Osteoblast (primary cell): ENCODE measurements at places on chromosomes 7 and 10. TPM values are rescaled to one million over a fixed set of nuclear protein-coding genes. Genes with fewer than 3 reads are reported as not detected.

DNA sequence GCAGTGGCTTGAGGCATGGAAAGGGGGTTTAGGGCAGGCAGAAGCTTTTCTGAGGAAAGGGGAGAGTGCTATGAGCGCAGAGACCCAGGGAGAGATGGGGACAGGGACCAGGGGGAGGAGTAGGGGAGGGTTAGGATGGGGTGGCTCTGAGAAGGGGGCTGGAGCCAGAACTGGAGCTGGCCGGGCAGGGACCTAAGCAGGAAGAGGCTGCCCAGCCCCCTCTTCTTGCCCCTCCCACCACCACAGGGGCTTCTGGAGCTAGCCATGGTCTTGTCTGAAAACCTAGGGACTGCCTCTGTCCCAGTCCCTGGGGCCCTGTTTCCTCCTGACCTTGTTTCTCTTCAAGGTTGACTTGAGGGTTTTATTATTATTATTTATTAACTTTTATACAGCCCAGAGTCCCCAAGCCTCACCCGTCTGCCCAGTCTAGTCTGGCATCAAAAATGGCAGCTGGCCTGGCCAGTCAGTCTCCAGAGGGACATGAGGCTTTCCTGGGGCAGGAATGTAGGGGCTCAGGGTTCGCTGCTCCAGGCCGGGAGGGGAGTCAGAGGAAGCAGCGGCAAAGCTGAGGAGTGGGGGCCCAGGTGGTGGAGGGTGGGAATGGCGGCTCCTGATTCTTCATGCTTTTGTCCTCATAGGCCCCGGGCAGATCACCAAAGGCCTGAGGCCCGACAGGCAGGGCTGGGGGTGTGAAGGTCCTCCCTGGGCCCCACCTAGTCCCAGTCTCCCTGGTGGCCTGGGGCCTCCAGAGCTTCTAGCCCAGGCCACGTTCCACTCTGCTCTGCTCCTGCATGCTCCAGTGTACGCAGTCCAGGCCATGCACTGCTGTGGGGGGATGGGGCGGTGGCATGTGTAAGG, 5.7 kb downstream of the TRIM8 start:
- DNase-seq: peak; percentile 78

DNA sequence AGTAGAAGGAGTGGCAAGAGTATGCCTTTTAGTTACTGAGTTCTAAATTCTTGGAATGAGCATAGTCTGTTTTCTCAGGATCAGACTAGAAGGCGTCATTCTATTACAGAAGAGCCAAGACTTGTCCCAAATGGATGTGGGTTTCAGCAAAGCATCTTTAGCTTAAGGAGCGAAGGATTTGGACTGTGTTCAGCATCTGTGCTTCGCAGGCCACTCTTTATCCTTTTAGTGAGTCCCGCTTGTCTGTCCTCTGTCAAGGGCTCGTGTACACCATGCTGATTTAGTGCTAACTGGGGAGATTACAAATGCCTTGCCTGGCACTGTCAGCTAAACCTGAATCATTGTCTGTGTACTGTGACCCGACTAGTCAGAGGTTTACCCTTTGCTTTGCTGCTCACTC, 465.7 kb downstream of the AUTS2 start:
- no peak for DNase-seq

GRCh38 chr7:30911561-30911969, at the start of gene AQP1:
Gene AQP1 (plus strand): TSS chr7:30911853. CDS start chr7:30911910, 57 bp downstream.
- DNase-seq: no peak

Gene PODXL
- total RNA-seq: 0.88 and 1.4 TPM in 2 replicates

Gene MYH16
- total RNA-seq: under 0.01 TPM in 1 of 2 replicates, not detected in the other

Gene RADIL
- 0.29 and 1.1 TPM in 2 replicates for total RNA-seq

Gene SPDYE2B
- total RNA-seq: not detected in 2 replicates
